Cardiac septum (tissue), 1 donor: ENCODE measurements at places on chromosomes 5 and 9. TPM values are rescaled to one million over a fixed set of nuclear protein-coding genes. Genes with fewer than 3 reads are reported as not detected.

DNA sequence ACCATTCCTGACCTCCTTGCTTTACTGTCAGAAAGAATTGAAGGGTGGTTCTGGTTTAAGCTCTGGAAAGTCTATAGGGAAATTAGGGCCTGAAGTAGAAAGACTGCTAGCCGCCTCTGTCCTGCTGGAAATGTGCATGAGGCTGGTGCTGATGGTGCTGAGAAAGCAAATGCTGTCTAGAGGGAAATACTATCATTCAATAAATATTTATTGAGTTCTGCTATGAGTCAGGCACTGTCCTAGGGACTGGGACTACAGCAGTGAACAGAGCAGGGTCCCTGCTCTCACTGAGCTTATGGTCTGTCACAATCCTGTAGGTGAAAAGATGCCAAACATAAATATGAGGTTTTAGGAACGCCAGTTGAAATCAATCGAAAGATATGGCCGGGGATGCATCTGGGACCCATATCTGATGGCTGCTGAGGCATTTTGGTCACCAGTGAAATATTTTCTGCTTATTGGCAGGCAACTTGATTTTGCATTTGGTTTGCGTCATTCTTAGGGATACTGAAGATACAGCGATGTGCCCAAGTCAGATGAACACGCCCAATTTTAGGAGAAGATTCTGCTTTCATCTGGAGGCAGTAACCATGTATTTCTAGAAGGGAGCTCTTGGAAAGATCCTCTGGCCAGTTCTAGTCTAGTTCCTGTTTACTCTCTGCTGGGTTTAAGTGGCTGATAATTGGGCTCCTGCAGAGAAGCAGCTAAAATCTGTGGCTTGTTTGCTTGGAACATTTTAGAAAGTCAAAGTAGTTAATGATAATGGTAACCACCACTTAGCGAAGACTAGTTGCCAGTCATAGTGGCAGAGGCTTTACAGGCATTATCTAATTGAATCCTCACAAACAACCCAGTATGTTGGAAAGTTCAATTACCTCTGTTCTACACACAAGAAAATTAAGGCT is 73.3 kb downstream of the INSYN2B start:
- DNase-seq, result no peak

- DNase-seq, result no peak
Measured at GRCh38 chr9:35976726-35977125, 18.8 kb upstream of the OR2S2 start.

GRCh38 chr9:98931600-98932389 is 11.9 kb upstream of the COL15A1 start:
- no peak for DNase-seq

DNA sequence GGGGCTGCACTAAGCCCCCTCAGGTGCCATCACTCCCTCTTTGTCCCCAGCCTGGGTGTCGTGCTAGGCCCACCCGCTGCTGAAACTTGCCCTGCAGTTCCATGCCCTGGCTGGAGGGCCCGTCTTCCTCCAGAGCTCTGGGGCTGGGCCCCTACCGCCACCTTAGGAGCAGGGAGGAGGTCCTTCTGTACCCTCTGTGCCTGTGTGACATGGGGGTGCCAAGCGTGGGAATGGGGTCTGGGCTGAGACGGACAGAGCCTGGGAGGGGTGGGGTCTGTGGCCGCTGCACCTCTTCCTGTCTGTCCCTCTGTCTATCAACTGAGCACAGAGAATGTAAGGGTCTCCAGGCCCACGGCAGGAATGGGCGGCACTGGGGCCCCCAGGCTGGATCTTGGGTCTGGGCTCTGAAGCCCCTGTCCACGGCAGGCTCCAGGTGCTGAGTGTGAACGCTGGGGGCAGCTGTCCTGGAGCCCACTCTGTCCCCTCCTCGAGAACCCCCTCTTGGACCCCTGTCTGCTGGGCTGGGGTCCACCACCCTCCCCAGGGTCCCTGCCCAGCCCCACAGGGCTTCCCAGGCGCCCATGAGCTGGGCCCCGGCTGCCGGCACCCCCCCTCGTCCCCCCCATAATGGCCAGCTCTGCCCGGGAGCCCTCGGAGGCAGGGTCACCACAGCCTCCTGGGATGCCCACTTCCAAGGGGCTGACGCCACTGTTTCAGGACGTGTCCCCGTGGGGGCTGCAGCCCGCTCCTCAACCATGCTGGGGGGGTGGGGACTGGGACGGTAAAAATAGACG is 15.8 kb upstream of the NRARP start:
- no peak for DNase-seq

- no peak for DNase-seq
Measured at GRCh38 chr9:116073826-116074225, 79.8 kb upstream of the PAPPA start.

- DNase-seq, result no peak
Measured at GRCh38 chr9:136961279-136962065, 9.4 kb downstream of the LCN12 start.

DNA sequence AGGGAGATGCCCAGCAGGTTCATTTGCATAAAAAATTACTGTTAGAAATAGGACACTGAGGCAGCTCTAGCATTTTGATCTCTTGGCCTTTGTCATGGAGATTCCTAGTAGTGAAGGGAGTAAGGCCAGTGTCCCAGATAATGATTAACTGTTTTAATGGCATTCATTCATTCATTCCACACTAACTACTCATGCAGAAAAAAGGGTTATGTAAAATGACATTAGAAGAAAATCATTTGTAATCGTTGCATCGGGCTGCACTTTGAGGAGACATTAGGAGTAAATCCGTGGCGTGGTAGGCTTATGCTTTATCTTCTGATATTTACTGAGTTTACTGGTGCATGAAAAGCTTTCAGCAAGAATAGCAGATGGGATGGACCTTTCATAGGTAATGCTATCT is 82.6 kb upstream of the GRHPR start:
- DNase-seq, result no peak

GRCh38 chr9:92786298-92786697 is 21.7 kb upstream of the BICD2 start:
- DNase-seq, result no peak

DNA sequence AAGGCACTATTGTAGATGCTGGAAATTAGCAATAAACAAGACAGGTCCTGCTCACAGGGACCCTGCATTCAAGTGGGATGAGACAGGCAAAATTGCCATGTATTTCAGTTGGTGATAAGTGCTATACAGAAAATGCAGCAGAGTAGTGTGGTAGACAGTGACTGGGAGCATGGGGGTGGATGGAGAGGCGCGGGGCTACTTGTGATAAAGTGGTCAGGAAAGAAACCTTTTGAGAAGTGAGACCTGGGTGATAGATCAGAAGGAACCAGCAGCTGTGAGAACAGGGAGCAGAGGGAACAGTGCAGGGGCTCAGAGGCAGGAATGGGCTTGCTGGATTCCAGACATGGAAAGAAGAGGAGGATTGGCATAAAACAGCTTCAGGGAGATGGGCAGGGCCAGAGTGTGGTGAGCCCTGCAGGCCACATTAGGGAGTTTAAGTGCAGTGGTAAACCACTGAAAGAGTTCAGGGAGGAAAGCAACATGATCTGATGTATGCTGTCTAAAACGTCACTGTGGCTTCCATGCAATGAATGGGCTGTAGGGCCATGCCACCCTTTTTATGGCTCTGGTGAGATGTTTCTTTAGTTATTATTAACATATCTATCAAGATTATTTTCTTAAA is 7.3 kb downstream of the CRHBP start:
- no peak for DNase-seq

GRCh38 chr5:65961633-65962032 is 35.3 kb downstream of the ERBIN start:
- no peak for DNase-seq

DNA sequence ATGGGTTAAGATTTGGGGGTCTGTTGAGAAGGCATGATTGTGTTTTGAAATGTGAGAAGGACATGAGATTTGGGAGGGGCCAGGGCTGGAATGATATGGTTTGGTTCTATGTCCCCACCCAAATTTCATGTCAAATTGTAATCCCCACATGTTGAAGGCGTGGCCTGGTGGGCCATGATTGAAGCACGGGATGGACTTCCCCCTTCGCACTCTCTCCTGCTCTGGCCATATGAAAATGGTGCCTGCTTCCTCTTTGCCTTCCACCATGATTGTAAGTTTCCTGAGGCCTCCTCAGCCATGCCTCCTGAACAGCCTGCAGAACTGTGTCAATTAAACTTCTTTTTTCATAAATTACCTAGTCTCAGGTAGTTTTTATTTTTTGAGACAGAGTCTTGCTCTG is 14.7 kb upstream of the NOTCH1 start:
- DNase-seq, result no peak

DNA sequence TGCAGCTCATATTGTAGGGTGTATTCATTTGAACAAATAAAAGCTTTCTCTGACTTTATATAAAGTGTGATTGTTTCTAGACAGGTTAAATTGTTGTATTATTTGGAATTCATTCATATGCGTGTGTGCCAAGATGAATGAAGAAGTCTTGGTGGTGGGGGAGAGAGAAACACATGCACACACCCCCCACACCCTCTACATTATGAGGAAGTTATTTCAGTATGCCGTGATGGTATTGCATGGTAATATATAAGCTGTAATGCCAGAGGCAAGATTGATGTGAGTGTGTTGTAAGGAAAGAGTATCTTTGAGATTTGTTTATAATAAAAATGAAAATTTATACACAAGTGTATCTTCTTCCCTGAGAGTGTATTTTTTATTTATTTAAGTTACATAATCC is 71.0 kb downstream of the IPO11 start:
- no peak for DNase-seq

GRCh38 chr5:67978171-67978570 is 237.4 kb upstream of the PIK3R1 start:
- DNase-seq, result no peak

GRCh38 chr9:75850459-75851200 is 39.8 kb upstream of the PCSK5 start:
- no peak for DNase-seq

GRCh38 chr9:126605792-126606482 is 7.8 kb upstream of the LMX1B start:
- DNase-seq, result no peak

GRCh38 chr9:128821584-128822406 is 3.5 kb downstream of the ENDOG start:
- DNase-seq, result no peak

- no peak for DNase-seq
Measured at GRCh38 chr5:10740384-10740783, 20.6 kb downstream of the DAP start.

- no peak for DNase-seq
Measured at GRCh38 chr9:89139455-89139854, 39.2 kb downstream of the SHC3 start.

DNA sequence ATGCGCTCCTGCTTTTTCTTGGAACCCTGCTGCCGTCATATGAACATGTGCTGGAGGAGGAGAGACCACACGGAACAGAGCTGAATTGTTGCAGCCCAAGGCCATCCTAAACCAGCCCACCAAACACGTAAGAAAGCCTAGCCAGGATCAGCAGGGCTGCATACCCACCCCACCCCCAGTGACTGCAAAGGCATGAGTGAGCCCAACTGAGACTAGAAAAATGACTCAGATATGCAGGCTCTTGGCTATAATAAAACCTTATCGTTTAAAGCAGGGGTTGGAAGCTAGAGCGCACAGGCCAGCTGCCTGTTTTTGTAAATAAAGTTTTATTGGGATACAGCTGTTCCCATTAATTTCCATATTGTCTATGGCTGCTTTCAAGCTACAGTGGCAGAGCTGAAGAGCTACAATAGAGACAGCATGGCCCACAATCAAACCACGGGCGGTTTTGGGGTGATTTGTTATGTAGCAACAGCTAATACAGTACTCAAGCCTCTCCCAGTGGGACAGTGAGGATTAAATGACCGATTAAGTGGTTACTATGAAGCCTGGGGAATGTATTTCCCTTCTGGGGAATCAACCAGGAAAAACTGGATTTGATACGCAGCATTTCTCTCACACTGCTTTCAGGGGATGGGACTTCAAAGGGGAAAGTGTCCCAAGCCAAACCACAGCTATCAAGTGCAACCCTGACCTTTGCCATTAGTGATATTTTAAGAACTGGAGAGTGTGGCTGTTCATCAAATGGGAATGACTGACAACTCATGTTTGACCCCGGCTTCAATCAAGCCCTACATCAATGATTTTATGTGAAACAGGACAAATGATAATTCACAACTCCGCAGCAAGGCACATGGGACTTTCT is 6.3 kb downstream of the SHB start:
- DNase-seq, result peak; percentile 65

- no peak for DNase-seq
Measured at GRCh38 chr5:91528831-91529230, 145.7 kb upstream of the ARRDC3 start.

DNA sequence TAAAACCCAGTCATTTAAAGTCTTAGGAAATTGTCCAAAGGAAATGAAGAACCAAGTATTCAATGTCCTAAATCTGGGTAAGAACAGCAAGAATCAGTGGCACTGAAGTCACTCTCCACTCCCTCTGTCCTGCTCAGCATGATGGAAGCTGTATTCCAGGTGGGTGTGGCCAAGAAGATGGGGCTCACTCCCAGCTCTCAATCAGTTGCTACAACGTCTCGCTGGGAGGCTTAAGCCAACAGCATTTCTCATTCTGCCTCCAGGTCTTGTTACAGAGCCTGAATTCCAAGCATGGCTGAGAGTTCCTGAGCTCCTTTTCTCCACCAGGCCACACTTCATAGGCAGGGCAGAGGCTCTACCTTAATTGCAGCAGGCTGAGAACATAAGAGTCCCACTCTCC is 41.2 kb upstream of the TRIO start:
- DNase-seq, result no peak

DNA sequence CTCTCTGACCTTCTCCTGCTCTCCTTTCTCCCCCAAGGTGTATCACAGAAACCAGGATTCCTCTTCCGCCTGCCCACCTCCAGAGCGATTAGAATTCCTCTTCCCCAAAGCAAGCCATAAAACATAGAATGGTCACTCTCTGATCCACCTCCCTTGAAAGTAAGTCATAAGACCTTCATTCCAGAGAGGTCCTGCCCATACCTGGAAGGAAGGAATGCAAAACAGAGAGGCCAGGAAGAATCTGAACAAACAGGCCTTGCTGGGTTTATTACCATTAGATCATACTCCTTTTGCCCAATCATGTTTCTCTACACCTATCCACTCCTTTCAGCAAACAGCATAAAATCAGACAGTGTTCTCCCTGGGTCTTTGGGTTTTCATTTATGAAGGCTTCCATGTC is 21.0 kb downstream of the CDKL3 start:
- no peak for DNase-seq

GRCh38 chr5:121974261-121974660 is 12.5 kb downstream of the SRFBP1 start:
- no peak for DNase-seq

CYSRT1 gene
- total RNA-seq, result not detected

WDR31 gene
- total RNA-seq, result 10.9 TPM

ASPN gene
- 30.3 TPM for total RNA-seq

POLE3 gene
- total RNA-seq, result 16.9 TPM

BTNL8 gene
- total RNA-seq, result 0.43 TPM

SMIM33 gene
- not detected for total RNA-seq

PCDHGA3 gene
- 22.9 TPM for total RNA-seq

GFI1B gene
- total RNA-seq, result not detected

PIP5KL1 gene
- total RNA-seq, result 0.57 TPM

CYLC2 gene
- not detected for total RNA-seq

CARD6 gene
- total RNA-seq, result 6.2 TPM

ENTREP1 gene
- 25.1 TPM for total RNA-seq

DAPK1 gene
- total RNA-seq, result 2.9 TPM

RNF20 gene
- total RNA-seq, result 58.4 TPM
